Mesenchymal stem cell (in vitro differentiated cells and primary cell): ENCODE measurements at places on chromosomes 3 and 15.

DNA sequence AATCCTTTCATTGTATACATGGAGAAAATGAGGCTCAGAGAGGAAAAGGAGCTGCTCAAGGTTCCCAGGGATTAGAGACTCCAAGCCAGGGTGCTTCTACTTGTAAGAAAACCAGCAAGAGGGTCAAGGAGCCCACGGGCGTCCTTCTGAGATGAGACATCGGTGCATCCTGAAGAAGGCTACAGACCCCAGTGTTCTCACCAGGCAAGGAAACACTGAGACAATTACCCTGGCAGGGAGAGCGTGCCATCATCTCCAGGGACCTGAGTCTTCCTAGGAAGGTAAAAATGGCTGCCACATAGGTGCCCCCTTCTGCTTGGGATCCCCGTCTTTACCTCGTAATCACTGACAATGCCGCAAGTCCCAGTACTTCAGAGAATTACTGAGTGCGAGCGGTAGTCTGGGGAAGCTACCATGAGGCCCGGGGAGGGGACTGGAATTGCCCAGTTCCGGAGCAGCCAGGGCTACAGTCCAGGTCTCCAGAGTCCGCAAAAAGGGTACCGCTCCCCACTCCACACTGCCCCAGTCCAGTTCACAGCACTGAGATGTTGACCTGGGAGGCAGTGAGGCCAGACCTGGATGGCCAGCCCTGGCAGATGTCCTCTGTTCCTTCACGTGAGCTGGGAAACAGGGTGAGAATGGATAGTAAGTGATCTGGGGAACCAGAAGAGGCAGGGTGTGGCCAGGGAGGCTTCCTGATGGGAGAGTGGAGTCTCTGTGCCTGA is 164.7 kb upstream of the SMAD3 start:
- DNase-seq, result no peak

- DNase-seq, result no peak
These were observed 804 bp upstream of the BRPF1 start for GRCh38 chr3:9730657-9731205.

DNA sequence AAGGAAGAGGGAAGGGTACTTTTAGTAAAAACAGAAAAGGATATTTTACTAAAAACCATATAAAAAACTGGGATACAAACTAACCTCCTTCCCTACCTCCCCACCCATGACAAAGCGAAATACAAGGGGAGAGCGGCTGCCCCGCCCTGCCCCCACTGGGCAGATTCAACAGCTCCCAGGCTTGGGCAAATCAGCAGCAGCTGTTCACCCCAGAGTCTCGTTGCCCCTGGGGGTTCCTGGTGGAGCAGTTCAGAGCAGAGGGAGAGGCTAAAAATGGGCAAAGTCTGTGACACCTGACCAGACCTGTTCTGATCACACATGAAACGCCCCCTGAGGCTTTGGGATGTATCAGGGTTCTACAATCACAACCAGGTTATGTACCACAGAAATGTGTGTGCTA is 2.5 kb upstream of the ETFA start:
- no peak for DNase-seq

GRCh38 chr3:172915911-172916514 is 165.5 kb downstream of the ECT2 start:
- no peak for DNase-seq

GRCh38 chr3:85567071-85567676 is 608.4 kb downstream of the CADM2 start:
- no peak for DNase-seq

GRCh38 chr15:74782259-74783071 is 585 bp downstream of the CSK start:
- DNase-seq, result peak; percentile 29

DNA sequence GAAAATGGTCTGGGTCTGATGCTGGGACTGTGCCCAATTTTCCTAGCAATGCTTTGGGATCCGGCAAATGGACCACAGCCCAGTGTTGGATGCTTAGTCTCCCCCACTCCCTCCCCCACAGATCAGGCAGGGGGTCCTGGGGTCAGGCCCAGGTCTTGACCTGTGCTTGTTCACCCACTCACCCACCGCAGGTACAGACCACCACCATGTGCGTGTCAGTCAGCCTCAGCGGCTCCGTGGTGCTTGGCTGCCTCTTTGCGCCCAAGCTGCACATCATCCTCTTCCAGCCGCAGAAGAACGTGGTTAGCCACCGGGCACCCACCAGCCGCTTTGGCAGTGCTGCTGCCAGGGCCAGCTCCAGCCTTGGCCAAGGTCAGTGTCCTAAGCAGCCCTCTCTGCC is 10.6 kb downstream of the GRM2 start:
- no peak for DNase-seq

DNA sequence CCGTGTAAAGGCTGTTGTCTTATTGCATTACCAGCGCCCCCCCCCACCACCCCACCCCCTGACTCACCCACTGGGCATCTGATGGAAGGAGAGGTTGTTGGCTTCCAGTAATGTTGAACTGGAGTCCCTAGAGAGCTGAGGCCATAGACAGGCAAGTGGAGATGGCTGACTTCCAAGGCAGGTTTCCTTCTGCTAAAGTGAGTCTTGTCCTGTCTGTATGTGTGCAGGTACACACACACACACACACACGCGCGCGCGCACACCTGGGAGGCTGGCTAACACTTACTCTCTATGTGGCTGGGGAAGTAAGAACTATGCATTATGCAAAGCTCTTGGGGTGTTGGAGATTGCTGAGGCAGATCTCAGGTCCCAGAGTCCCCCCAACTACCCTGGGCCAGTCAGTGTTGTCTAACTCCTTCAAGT is 1.6 kb upstream of the KY start:
- DNase-seq, result no peak

DNA sequence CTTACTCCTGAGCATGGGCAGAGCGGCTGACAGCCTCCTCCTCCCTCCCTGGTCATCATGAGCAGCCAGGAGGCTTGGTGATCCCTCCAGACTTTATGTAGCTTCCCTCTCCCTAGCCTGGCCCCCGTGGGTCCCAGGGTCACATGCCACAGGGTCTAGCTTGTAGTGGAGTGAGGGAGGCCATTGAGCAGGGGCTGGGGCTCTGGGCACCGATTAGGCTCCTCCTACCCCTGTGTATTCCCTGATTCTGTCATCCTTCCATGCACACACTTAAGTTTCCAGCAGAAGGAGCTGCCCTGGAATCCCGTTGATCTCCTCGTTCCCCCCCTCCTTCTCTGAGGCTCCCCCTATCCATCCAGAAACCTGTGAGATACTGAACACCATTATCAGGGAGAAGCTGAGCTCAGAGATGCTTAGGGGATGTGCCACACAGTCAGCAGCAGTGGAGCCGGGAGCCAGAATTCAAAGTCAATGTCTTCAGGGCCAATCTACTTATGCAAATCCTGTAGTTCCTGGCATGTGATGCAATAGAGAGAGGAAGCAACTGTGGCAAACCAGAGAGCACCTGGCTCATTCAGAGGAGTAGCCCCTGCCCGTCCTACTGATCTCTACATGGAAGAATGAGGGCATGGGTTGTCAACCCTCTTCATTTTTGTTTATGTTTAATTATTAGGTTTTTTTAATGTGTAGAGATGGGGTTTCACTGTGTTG is 17.2 kb downstream of the CCDC33 start:
- no peak for DNase-seq

- no peak for DNase-seq
These were observed 39.2 kb upstream of the NMNAT3 start for GRCh38 chr3:139716908-139717485.

DNA sequence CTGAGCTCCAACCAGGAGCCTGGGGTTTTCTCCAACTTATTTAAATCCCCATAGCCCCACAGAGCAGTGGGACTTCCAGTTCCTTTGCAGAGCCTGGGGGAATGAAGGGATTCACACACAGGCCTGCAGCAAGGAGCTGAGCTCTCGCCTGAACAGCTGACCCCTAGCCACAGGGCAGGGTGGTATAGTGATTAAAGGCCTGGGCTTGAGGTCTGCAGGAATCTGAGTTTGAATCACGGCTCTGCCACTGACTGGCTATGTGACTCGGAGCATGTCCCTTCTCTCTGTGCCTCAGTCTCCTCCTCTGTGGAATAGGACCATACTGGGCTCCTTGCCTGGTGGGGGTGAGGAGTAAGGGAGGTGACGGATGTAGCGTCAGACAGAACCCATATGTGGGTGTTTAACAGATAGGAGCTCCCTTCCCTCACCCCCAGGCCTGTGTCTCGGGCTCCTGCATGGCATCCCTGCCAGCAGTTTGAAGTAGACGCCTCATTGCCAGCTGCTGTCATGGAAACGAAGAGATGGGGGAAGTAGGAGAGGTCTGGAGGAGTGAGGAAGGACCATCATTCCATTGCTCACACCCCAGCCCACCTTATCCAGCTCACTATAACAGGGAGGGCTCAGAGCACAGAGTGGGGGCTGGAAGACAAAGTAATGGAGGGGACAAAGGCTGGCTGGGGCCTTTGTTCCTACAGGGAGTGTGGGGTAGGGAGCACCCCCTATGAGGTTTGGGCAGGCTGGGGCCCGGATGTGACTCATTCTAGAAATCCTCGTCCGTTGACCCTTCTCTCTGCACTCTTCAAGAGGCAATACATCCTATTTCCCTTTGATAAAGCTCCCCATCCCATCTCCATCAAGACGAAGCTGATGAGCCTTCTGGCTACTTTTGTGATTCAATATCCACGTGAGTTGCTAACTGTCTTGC is 14.8 kb downstream of the HRH1 start:
- peak; percentile 45 for DNase-seq

- DNase-seq, result no peak
These were observed 71.4 kb downstream of the SPSB4 start for GRCh38 chr3:141122455-141123030.

DNA sequence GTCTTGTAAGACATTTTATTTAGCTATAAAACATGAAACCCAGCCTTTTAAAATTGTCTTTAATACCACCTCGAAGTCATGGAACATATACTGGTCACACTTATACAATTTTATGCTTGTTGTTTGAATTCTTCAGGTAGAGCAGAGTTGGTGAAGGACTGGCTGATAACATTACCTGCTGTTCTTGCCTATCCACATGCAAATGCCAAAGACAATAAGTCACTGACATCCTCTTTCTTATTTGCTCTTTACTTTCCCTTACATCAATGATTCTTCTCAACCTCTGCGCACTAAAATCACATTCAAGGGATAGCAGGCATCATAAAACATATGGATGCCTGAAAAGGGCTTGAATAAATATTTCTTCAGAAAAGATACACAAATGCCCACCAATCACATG is 392.5 kb upstream of the ATP11B start:
- DNase-seq, result no peak

DNA sequence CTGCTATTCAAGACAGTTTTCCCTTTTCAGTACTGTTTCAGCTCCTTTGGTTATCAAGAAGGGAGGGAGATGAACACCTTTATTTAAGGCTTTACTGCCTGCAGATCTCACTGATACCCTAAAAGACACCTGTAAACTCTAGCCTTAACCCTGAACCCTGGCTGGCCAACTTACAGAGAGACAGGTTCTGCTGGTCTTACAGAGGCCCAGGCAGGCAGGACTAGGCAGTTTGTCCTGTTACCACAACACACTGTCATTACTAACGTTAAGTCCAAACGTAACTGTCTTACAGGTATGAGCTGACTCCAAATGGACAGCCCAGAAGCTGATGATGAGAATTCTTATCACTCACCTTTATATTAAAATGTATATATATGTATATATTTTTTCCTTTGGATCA is 42.1 kb downstream of the ESYT3 start:
- DNase-seq, result no peak

- DNase-seq, result no peak
These were observed 48.6 kb downstream of the SHOX2 start for GRCh38 chr3:158057666-158058065.

DNA sequence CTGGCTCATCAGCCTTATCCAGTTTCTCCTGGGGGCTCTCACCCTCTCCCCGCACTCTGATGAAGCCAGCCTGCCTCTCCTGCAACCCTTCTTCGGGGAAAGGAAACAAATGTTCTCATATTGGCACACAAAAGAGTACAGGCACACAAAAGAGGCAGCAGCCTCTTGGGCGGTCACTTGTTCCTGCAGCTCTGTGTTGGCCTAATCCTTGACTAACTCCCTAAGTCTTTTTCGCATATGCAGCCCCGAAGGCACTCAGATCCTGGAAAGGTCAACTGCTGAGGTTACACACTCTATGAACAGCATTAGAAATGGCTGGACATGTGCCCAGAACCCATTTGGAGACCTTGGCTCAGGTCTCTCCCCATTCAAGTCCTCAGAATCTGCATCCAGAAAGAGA is 7.4 kb upstream of the CAMP start:
- DNase-seq, result no peak

GRCh38 chr3:45914362-45915058 is 28.2 kb downstream of the CCR9 start:
- no peak for DNase-seq

DNA sequence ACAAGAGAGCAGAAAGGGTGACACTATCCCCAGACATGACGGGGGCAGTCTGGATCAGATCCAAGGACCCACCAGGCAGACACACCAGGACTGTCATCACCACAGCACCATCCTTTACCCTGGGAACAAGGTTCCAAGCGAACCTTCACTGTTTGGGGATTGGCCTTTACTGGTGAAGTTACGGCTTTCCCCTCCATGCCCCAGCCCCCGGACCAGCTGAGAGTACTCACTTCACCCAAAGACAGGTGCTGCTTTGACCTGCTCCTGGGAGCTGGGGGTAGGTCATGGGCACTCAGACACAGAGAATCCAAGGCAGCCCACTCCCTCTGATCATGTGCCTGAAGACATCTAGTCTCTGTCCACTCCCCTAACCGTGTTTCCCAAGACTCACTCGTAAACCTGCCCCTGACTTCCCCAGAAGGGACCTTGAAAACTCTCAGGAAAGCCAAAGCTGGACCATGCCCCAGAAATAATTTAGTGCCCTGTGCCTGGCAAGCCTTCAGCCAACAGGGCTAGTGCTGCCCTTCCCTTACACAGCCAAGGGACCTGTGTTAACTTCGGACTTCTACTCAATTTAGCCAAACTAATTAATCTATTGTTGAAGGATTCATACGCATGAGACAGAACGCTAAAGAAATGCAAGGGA is 2.8 kb downstream of the RRP9 start:
- no peak for DNase-seq

GRCh38 chr15:34699968-34700640 is 54.7 kb downstream of the GJD2 start:
- DNase-seq, result no peak

- peak; percentile 34 for DNase-seq
These were observed 471.9 kb upstream of the FRG2C start for GRCh38 chr3:75192146-75192616.

DNA sequence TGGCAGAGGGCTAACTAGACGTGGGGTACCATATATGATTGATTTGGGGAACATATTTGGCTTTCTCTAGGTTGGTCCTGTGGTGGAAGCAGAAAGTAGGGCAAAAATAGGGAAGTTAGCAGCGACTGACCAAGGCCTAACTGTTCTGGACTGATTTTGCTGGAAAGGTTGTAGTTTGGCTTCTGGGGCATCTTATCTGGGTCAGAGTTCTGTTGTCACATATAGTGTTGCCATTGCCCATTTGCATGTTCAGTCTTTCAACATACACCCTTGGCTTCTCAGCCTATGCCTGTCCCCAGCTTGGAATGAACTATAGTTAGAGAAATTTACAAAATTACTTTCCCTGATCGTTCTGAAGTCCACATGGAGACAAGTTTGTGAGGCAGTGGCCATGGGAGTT is 426.5 kb downstream of the TBC1D5 start:
- DNase-seq, result no peak

GRCh38 chr3:196127308-196128040 is 45.6 kb upstream of the TFRC start:
- no peak for DNase-seq

- DNase-seq, result no peak
These were observed 111.2 kb upstream of the KLHL25 start for GRCh38 chr15:85905751-85906450.

- no peak for DNase-seq
These were observed 135.4 kb downstream of the SYNPR start for GRCh38 chr3:63413523-63413922.
